ENCODE measurements at places on chromosomes 6 and 20.

DNA sequence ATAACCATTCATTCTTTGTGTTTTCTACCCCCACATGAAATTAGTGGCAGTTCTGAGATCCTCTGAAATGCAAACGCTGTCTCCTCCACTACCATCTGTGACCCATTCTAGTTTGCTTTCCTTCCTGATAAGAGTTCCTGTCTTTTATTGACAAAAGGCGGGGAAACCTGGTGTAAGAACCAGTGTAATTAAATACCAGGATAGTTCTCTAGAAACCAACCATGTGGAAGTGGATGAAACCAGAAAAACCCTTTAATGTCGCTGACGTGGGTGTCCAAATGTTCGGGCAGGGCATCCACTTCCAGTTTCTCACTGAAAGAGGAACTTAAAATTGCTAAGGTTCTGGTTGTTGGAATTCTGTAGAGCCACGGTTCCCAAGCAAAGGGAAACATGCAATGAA, 79.1 kb downstream of the TNFRSF21 start:
- DNase-seq, result no peak

GRCh38 chr6:89999154-89999553, 104.9 kb downstream of the GJA10 start:
- no peak for DNase-seq

DNA sequence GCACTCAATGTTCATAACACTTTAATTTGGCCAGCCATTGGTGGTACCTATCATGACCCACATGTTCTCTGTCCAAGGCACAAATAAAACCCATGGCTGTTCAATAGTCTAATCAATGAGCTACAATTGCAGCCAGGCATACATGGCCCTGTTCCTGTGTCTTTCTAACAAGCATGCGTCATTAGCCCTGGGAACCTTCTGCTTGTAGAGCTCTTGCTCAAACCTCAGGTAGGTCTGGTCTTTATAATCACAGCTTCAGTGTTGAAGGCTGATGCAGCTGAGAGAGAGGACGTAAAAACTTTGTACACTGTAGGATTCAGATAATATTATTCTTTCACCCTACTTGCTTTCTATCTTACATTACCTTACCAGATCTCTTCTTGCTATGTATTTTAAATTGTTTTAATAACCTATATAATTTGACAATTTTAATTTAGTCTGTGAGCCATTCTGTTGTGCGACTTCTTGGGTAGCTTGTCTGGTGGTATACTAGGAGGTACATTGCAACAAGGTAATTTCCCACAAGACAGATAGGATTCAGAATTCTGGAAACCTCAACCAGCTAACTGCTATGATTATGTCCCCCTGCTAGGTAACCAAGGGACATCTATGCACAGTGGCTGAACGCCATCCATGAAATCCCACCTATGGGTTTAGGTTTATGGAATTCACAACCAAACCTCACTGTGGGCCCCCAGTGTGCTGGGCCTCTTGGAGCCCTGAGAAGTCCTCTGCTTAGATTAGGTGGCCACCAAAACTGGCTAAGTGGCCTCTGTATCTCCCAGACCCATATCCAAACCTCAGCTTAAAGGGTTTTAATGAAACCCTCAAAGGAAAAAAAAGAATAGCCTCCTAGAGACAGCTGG, 55.4 kb upstream of the RIPOR2 start:
- no peak for DNase-seq

DNA sequence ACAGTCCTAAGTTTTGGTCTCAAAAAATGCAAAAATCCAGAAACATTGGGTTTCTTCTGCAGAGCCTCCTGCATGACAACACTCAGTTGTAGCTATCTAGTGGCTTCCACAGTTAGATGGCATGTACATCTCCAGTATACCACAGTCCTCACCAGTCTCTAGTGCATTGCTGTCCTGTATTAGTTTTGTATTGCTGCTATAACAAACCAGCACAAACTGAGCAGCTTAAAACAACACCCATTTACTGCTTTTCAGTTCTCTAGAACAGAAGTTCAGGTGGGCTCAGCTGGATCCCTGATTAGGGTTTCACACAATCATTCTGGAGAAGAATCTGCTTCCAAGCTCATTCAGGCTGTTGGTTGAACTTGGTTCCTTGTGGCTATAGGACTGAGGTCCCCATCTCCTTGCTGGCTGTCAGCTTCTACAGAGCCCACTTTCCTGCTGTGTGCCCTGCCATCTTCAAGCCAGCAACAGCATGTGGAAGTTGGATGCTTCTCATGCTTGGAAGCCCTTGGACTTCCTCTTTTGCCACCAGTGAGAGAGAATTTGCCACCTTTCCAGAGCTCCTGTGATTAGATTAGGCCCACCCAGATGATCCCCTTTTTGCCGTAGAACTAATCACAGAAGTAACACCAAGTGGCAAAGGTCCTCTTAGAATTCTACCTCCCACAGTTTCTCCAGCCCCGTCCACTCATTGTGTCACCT, 48.9 kb upstream of the TBC1D7 start:
- no peak for DNase-seq

DNA sequence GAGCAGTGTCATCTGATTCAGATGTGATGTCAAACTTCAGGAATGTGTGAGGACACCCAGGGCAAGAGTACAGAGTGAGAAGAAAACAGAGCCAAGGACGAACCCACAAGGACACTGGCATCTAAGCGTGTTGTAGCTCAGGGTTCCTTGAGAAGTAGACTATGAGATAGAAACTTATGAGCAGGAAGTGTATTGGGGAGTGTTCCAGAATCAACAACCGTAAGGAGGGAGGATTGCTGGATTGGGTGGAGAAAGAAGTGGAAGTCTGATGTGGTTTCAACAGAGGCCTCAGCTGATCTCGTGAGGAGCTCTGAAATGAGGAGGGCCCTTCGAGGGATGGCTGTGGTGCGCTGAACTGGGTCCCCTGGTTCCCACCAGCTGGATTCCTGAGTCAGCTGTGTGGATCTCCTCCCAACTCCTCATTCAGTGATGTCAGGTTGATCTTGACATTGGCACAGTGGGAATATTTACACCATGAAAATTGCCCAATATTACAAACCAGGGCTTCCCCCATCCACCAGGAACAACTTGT, 25.7 kb upstream of the IGF2R start:
- no peak for DNase-seq

GRCh38 chr6:14361956-14362587, 244.5 kb downstream of the CD83 start:
- DNase-seq, result no peak

- DNase-seq, result no peak
These were observed 166.6 kb upstream of the MARCKS start for GRCh38 chr6:113690281-113691259.

DNA sequence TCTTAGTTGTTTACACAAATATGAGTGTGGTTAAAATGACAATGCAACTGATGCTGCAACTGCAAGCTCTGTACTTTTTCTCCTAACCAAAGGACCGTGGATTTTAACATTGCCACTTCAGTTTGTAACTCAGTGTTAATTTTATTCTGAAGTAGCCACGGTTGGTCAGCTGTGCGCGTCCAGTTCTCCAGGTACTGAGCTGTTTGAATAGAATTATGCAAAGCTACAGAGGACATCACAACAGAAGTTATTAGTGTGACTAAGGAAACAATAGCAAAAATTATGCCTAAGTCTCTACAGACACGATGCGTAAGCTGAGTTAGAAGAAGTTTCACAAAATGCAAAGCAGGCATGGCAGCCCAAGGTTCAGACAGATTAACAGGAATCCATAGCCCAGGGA, 4.4 kb upstream of the ABHD12 start:
- no peak for DNase-seq

- DNase-seq, result no peak
These were observed 13.8 kb downstream of the RNF144B start for GRCh38 chr6:18400831-18401446.

DNA sequence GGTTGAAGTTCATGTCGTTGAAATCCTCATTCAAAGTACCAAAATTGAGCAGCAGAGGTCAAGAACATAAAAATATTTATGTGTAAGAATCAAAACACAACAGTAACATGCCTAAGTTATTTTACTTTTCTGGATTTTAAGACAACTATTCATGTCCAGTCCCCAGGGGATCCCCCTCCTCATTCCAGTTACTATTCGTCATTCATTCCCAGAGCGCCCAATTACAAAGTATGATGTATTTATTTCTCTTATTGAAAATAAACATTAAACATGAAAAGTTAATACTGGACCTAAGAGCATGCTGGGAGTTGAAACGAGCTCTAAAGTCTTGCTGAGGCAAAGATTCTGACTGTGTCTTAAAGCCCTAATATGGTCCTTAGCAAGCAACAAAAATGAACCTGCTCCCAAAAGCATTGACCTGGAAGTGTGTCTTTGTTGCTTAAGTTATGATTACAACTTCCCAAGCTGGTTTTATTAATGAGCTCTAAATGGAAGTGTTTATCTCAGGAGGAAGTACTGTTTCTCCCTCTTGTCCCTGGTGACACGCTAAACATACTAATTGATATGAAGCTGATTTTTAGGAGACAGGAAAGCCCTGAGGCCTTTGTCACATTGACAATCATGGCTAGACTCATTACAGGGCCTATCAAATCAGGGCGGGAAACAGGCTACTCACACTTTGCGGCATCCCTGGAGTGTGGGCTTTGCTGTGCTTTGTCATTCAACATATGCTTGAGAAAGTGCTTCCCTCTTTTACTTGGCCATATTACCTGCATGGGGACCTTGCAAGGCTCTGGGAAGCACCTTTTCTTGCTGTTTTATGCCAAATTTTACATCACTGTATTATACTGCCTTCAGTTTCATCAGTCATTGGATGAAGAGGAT, 192.2 kb upstream of the DTNBP1 start:
- DNase-seq, result no peak

DNA sequence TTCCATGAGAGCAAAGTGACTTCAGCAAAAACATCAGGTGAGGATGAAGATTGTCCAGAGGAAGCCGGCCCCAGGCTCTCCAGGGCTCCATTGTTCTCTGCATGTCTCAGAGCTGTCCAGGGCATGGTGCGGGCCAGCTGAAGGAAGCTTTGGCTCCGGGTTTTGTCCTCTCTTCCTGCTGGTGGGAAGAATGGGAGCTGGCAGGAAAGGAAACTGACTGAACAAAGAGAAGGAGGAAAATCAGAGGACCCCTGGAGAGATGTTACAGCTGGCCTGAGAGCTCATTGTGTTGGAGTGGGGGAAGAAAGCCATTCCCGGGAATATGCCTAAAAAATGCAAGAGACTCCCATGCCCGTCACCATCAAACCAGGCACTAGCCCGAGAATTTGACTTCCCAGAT, 27.1 kb downstream of the PRND start:
- DNase-seq, result no peak

GRCh38 chr6:72288592-72288991, 333.3 kb upstream of the KCNQ5 start:
- no peak for DNase-seq

DNA sequence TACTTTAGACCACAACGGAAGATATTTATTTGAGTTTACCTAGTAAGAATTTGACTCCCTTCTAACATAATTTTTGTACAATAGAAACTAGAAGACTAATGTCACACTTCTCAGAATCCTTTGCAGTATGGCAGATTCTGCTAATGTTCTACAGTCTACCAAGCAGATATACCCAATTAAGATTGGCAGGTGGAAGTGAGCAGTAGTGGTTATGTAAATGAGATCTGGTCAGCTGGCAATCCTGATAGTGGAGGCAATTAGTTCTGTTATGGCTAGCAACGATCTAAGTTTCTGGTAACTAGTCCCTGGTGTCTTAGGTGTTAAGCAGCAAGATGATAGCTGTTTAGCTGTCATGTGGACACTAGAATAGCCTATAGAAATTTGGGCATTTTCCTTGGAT, 101.0 kb downstream of the CENPW start:
- DNase-seq, result no peak

GRCh38 chr6:103455275-103455674, 1404.4 kb downstream of the HACE1 start:
- no peak for DNase-seq

DNA sequence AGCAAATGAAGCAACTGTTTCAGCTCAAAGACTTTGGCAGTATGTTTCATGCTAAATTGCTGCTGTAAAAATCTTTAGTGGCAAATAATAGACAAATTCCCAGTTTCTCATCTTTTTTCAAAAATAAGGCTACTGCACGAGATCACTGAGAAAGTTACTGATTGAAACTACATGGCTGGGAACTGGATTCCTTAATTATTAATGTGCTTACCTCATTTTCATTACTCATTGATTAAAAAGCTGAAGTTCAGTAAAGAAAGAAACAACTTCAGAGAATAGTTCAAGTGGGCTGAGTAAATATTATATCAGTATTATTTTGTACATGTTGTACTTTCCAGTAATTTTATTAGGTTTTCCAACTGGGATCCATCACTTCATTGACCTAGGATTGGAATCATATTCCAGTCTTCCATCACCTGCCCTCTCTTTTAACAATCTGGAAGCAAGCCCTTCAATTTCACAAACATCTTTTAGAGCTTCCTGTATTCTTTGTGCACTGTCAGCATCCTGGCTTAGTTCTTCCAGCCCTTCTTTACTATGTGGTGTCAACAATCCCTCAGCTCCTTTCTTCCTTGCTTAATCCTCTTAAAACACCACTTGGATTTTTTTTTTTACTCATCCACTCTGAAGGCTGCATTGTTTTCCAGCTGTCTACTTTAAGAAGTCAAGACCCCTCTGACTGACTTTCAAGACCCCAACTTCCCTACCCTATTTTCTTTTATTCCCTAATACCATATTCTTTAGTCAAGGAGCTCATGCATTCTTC, 4.3 kb downstream of the MEI4 start:
- DNase-seq, result no peak

GRCh38 chr6:170370416-170370815, 63.9 kb downstream of the FAM120B start:
- no peak for DNase-seq

DNA sequence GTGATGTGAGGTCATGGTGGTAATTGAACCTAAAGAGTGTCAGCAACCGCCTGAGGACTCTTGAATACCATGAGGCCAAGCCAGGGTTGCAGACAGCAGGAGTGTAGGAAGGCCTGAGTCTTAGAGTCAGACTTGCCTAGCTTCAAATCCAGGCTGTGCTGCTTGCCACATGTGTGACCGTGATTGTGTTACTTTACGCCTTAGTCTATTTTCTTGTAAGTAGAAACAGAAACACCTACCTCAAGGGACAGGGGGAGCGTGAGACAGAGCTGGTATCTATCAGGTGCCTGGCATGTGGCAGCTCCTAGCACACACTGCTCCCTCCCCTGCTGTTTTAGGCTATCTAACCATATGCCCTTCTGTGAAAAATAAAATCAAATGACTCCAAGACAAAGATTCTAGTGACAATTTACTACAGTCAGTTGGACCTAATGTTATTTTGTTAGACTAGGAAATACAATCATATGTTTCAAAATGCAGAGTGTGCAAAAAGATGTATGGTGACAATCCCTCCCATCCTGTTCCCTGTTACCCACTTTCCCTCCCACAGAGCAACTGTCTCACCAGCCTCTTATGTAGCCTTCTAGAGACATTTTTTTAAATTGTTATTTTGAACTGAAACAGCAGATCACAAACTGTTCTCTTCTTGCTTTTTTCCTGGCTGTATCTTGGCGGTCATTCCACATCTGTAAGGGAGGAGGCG, 21.7 kb downstream of the TAF8 start:
- no peak for DNase-seq

DNA sequence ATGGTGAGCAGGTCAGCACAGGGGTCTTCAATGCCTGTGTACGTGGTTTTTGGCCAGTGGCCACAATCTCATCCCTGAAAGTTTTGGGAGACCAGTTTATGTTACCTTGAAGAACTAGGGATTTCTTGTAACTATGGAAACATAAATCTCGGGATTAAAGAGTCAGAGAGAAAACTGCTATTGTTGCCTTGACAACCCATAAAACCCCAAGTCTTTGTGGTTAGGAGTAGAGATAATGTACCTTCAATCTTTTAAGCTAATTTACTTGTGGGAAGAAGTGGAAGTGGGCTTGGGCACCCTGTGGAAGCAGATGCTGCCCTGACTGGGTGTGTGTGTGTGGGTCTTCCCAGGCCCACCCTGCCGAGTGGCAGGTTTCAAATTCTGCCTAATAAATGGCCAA, 46.1 kb upstream of the ZNF831 start:
- DNase-seq, result peak; percentile 25

GRCh38 chr6:116624036-116624805, 7.9 kb downstream of the RSPH4A start:
- no peak for DNase-seq

Data from CD4-positive, alpha-beta T cell treated with Interleukin-4 for 1 hour (primary cell).